ENCODE measurements at places on chromosomes 3 and 15. TPM values are rescaled to one million over a fixed set of nuclear protein-coding genes. Genes with fewer than 3 reads are reported as not detected.

DNA sequence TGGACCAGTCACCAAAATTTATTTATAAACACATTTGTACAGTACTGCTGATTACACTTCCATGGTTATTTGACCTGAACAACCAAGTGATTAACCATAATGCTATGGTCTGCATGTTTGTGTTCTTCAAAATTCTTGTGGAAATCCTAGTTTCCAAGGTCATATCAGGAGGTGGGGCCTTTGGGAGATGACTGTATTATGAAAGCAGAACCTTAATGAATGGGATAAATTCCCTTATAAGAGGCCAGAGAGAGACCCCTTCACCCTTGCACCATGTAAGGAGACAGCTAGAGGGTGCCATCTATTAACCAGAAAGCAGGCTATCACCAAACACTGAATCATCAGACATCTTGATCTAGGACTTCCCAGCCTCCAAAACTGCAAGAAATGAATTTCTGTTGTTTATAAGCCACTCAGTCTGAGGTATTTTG is 1.9 kb downstream of the SCAPER start:
- peak; percentile 41 for DNase-seq

ZNF717 gene
- 13.8 TPM for polyA plus RNA-seq

DNA sequence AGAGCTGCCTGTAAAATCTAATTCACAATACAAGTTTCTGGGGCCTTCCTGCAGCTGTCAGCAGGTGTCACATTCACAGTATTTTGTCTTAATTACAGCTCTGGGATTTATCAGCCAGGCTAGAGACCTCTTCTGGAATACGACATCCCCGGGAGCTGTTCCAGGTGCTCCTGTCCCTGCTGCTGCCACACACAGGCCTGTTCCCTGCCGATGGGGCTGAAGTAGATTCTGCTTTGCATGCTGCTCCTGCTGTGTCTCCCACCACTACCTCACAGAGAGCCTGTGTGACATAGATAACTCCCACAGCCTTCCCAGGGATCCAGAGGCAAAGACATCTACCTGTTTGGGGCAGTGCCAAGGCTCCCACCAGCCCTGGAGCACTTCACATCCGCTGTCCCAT is 20.4 kb downstream of the COLQ start:
- no peak for DNase-seq

DNA sequence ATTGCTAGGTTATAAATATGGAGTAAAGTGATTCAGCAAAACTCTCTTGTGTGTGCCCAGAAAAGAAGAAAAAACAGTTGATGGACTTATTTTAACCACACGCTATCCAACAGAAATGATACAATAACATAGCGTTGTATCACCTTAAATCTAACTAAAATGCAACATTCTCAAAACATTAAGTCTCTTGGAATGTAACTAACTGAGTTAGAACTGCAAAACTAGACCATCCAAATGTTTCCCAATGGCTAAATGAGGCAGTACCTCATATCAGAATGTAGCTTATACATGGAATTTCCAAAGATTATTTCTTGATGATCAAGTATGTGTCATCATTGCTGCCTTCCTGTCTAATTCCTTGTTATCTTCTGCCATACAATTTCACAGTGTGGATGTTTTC is 187.9 kb downstream of the CNTN3 start:
- no peak for DNase-seq

DNA sequence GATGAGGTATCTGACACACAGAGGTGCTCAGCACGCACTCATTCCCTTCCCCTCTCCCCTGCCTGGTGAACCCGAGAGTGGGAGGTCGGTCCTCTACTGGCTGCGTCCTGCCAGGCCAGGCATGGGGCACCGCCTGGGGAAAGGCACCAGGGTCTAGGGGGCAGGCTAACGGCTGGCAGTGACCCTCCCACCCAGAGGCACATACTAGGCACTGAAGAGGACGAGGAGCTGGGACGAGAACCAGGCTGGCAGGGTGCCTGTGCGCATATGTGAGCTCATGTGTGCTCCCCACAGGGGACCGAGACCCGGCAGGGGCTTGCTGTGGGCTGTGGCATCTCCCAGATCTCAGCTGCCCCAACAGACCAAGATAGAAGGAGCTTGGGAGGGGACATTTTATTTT is 86.7 kb downstream of the IQSEC1 start:
- no peak for DNase-seq

GNAT1 gene
- polyA plus RNA-seq: not detected

- DNase-seq: no peak
These were observed 77.4 kb upstream of the PRR20G start for GRCh38 chr3:127365163-127365798.

MITF gene
- polyA plus RNA-seq: 2.8 TPM

SNRK gene
- polyA plus RNA-seq: 30.3 TPM

DNA sequence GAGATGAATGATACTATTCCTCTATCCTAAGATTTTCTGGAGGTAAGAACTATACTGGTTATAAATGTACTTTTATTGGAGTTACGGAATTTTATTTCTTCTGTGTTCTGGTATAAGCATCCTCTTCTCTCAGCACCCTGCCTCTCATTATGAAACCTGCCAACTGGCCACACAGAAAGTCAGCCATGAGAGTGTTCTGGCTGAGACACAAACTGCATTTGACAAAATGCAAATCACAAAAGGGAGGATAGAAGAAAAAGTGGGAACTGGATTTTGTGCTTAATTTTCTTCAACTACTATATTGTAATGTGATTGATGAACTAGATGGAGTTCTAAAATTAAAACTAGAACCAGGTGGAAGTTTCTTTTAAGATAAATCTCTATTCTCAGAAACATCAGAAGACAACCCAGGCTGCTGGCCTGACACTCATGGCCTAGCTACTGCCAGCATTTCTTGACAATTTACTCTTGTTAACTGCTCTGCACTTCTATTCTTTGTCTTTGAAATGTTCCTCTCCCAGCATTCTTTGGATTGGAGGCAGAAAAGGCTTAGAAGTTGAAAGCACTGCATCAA is 143.1 kb downstream of the WDR76 start:
- DNase-seq: no peak

ETV5 gene
- 5.8 TPM for polyA plus RNA-seq

GRCh38 chr3:169299129-169299528 is 364.4 kb downstream of the MECOM start:
- no peak for DNase-seq

DNA sequence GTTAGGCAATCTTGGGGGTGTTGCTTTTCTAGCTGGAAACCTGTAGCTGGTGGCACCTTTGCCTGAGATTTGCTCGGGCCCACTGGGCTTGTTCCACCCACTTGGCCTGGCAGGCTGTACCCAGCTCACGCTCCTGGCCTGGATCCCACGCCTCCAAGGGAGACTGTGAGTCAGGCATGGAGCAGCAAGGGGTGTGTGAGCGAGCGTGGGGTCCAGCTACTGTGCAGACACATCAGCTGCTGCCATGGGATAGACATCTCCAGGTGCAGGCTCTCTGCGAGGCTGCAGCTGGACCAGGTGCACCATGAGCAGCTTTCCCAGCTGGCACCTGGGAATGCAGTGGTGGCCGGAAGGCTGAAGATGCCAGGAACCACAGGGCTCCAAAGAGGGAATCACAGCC is 36.0 kb downstream of the NR1D2 start:
- DNase-seq: no peak

TM4SF18 gene
- 6.6 TPM for polyA plus RNA-seq

All from large intestine (tissue), 12 donors.